ENCODE measurements at places on chromosomes 5 and 9. TPM values are rescaled to one million over a fixed set of nuclear protein-coding genes. Genes with fewer than 3 reads are reported as not detected.

DNA sequence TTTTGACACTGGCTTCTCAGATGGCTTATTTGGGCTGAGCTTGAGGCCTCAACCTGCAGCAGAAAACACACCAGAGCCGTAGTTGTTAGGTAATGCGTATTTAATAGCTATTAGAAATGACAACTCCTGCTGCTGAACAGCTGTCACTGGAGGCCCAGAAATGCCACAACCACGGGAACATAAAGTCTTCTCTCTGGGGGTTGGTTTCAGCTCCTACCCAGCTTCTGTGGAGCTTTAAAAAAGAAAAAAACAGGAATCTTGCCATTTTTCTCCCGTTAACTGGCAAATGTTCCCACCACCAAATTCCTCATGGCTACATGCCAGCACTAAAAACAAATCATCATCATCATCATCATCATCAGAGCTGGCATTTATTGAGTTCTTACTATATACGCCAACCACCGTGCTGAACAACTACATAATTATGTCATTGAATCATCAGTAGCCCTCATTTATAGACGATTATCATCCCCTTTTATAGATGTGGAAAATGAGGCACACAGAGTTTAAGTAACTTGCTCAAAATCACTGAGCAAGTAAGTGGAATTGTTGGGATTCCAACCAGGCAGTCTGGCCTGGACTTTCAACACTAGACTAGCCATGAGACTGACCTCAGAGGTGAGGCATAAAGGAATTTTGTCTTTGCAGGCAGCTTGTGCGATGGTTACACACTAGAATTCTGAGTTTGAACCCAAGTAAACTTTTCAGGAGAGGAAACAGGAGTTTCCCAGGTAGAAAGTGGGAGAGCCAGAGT, 185.3 kb upstream of the WWC1 start:
- no peak for DNase-seq

GRCh38 chr5:169746147-169746694, 109.1 kb downstream of the DOCK2 start:
- no peak for DNase-seq

DNA sequence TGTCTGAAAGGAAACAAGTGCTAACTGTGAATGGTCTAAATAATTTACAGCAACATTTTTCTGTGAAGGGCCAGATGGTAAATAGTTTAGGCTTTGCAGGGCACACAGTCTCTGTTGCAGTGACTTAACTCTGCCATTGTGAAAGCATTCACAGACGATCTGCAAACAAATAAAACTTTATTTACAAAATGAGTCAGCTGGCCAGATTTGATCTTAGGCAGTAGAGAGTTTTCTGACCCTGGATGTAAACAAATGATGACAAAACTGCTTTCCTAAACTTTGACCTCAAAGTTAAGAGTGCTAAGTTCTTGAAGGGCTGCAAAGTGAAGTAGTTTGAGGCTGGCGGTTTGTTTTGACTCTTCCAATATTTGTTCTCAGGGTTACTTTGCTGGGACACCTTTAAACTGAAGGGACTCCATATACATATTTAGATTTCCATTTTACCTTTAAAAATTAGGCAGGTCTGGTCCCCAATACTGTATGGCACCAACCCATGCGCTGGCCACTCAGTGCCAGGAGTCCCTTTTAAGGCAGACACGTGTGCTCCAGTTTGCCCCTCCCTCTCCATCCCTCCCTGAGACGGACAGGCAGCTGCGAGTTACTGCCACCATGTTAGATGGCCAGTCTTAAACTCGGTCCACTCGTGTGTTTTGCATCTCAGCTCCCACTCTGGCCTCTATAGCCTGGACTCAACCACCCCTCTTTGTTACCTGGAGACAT, 4.0 kb upstream of the ADAMTS16 start:
- no peak for DNase-seq

DNA sequence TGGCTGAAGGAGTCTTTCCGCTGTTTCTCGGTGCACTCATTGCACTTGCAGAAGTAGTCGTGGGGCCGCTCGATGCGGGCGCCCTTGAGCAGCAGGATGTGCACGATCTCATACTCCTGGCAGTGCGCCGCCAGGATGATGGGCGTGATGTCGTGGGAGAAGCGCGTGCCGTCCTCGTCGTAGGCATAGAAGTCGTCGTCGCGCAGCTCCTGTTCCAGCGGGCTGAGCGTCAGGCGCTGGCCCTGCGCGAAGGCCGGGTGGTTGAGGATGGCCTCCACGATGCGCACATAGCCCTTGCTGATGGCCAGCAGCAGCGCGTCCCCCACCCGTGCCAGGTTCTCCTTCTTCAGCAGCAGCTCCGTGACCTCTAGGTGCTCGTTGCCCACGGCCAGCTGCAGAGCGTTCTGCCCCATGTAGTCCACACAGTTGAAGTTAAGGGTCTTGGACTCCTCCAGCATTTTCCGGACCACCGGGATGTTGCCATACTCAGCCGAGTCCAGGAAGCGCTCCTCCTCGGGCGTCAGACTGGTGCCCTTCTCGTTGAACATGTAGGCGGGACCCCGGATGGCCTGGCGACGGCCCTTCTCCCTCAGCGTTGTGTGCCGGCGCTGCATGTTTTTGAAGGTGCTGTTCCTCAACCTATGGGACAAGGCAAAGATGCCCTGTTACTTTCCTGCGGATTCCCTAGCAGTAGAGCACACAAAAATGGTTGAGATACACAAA, 8.4 kb downstream of the TRPC7 start:
- peak; percentile 75 for DNase-seq

GRCh38 chr9:78441396-78441795, 144.5 kb downstream of the PSAT1 start:
- DNase-seq = no peak

DNA sequence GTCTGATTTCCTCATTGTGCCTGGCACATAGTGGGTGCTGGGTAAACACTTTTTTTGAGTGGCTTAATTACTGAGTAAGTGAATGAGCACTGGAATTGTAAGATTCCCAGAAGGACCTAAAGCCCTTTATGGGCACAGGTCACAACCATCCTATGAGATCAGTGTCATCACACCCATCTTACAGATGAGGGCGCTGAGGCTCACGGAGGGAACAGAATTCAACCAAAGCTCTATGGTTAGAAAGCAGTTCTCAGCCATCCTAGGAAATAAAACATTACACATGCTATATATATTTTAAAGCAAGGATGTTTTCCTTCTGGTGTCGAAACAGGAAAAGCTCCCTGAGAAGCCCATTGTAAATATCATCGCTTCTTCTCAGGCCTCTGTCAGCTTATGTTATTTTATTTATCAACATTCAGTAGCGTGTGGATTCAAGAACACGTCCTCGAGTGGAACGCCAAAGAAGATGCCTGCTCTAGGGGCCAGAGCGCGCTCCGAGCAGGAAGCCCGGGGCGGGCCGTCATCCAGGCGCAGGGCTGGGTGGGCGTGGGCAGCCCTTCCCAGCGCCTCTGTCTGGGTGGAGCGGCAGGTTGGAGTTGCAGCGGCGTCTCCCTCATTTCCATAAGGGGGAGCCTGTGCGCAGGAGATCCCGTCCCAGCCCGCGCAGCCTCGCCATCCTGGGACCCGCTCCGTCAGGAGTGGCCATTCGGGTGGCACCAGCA, 155.8 kb upstream of the SMIM23 start:
- DNase-seq = peak; percentile 86

IFNA13 gene
- total RNA-seq = not detected

GABRA1 gene
- not detected for total RNA-seq

LVRN gene
- total RNA-seq = not detected

SPINK6 gene
- not detected for total RNA-seq

- DNase-seq = peak; percentile 65
Observed at GRCh38 chr9:133533857-133534256, 647 bp upstream of the ADAMTSL2 start.

DNA sequence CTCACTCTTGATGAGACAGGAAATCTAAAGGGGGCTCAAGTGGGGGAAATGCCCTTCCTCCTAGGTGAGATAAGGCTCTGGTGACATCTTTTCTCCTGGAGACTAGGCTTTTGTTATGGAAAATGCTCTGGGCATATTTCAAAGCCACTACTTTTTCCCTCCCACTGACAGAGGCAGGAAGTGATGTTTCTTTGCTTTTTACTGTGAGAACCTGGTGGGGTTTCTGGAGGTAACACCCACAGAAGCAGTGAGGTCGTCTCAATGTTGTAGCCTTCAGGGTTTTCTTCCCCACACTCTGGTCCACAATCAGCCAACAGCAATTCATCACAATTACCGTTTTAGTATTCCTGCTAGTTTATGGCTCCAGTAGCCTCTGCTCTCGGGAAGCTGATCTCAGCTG, 41.4 kb upstream of the FAM240B start:
- DNase-seq = no peak

- DNase-seq = no peak
Observed at GRCh38 chr9:19446361-19446861, 37.6 kb downstream of the ACER2 start.

DNA sequence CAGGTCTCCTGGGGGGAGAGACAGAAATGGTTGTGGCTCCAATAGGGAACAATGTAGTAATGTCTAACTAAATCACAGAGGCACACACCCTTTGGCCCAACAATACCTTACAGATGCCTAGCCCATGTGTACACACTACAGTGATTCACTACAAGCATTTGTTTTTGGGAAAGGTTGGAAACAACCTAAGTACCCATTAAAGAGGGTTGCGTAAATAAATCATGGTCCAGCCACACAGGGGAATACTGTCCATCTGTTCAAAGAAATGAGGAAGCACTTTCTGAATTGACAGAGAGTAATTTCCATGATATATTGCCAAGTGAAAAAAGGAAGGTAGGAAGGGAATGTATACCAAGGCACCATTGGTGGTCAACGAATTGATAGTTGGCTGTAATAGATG, 22.0 kb upstream of the GTF3C5 start:
- no peak for DNase-seq

GRCh38 chr5:435156-435790, 7.7 kb upstream of the EXOC3 start:
- DNase-seq = no peak

GRCh38 chr9:121359351-121360294, 10.4 kb downstream of the STOM start:
- DNase-seq = no peak

DNA sequence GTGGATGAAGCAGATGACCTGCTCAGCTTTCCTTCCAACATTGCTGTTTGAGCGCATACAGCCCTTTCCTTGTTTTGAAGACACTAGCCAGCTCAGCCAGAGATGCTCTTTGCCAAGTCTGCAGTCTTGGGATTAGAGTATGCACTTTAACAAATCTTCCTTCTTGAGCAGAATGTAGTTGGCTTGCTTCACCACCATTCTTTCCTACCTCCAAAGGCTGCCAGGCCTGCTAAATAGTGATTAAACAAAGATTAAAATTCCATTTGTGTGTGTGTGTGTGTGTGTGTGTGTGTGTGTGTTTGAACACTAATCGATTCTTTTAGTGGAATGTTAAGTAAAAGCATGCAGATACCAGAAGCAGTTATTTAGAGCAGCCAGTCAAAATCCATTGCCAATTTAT, 97.6 kb downstream of the GALNT10 start:
- DNase-seq = no peak

SPAG8 gene
- total RNA-seq = 2.5 TPM

MCTP1 gene
- 30.4 TPM for total RNA-seq

DNA sequence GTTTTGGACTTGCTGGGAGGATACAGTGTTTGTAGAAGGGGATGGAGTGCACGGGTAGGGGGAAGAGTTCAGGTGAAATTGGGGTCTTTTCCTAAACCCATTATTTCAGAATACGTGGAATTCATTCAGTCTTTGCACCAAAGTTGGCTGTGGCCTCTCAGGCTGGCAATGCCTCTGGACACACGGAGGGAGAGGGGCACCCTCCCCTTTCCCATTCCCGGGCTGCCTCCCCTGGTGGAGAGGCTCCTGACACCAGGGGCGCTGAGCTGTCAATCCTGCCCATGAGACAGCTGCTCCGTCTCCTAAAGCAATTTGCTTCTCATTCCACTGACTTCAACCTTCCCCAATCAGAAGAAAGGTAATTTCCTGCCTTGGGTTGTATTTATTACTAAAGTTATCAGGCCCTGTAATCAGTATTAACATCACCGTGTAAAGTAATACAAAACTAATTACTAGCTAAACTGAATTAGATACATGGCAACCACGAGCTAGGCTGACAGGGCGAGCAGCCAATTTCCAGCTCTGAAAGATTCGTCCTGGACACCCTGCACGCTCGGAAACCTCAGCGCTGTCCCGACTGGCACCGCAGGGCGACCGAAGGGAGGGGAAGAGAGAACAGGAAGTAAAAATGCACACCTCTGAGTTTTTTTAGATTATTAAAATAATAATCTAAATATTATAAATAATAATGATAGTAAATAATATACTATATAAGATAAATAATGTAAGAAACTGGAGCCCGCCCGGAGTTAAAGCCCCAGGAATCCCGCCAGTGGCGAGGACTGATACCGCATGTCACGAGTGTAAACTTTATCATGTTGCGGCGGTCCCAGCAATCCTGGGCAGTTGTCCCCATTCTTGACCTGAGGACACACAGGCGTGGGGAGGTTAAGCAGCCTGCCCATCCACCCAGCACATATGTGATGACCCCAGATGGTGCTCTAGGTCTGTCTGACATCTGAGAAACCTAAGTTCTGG, 6.9 kb upstream of the OLFM1 start:
- DNase-seq = no peak

DNA sequence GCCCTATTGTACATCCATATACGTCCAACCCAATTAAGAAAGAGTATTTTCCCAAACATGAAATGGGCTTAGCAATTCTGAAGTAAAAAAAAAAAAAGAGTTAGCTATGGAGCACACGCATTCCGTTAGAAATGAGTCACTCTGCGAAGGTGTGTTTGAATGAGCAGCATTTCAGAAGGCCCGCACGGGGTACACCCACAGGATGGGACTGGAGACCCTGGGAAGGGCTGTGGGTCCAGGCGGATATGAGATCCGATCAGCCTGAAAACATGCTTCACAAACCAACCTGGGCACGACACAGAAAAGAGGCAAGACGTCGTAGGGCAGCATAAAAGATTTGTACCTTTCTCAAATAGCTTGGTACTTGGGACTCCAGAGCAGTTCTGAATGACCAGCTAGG, 173.9 kb upstream of the KLF9 start:
- DNase-seq = no peak

DNA sequence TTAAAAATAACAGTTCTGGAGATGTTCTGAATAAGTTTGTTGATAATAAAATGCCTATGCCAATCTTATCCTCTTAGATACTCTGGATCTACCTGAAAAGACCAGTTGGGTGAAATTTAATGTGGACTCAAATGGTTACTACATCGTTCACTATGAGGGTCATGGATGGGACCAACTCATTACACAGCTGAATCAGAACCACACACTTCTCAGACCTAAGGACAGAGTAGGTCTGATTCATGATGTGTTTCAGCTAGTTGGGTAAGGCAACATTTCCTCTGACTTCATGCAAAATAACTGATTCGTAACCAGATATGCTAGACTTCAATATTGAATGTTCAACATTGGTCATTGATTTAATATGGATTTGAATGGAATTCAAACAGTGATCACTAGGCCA, 27.0 kb downstream of the ERAP2 start:
- no peak for DNase-seq

GRCh38 chr5:123087173-123088030, 1.6 kb upstream of the PRDM6 start:
- no peak for DNase-seq

CCNJL gene
- total RNA-seq = 25.2 TPM

- no peak for DNase-seq
Observed at GRCh38 chr5:125316391-125316790, 570.0 kb upstream of the ZNF608 start.

All from upper lobe of left lung (tissue), 6 donors.